ENCODE measurements at places on chromosomes 5 and 9.

DNA sequence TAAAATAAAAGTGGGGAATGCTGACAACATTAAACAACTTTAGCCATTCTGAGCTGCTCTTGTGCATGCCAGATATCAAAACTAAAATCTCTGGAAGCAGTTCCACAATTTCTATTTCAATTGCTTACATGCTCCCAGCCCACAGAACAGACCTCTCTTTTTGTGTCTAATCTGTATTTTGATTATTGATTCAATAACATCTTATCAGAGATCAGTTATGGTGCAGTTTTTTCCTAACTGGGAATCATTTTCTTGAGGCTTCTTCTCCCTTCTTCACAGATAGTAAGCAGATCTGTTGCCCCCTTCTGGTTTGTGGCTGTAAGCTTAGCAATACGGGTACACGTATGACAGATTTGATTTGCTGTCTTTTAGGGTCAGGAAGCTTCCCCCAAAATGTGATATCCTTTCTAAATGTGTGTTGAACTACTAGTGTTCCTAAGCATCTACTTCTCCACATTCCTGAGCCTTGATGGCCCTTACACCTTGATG, 39.4 kb downstream of the MRPS27 start:
- DNase-seq = no peak

DNA sequence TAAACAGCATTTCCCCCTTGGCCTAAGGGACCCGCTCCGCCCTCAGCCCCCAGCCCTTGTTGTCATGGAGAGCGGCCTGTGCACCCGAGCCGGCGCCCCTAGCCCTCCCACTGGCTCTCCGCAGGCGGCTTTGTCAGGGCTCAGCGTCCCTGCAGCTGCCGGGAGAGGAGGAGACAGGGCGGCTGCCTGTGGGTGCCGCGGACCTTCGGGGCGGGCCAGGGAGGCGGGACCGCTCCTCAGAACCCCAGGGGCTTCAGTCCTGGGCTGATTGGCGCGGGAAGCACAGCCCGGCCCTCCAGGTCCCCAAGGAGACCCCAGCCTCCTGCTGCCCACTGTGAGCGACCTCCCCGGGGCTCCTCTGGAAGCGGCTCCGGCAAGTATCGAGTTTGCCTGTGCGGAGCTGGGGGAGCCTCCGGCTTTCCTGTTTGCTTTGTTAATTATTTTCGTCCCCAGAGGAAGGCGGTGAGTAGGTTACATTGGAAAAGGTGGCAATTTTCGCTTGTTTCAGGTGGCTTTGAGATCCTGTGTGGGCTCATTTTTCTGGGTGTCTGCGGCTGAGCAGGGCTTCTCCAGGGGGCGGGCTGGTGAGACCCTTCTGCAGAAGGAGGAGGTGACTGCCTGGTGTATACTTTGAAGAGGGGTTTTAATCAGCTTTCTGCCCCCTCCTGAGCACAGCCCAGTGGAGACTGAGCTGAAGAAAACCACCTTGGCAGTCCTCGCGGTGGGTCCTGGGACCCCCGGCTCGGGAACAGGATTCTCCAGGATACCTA, at the start of gene FGD3:
Gene FGD3, plus strand, starts transcription at position 256 of the 770 bp plus-strand sequence. CDS start 28,734 bp downstream, outside the sequence.
- DNase-seq = peak; percentile 58

DNA sequence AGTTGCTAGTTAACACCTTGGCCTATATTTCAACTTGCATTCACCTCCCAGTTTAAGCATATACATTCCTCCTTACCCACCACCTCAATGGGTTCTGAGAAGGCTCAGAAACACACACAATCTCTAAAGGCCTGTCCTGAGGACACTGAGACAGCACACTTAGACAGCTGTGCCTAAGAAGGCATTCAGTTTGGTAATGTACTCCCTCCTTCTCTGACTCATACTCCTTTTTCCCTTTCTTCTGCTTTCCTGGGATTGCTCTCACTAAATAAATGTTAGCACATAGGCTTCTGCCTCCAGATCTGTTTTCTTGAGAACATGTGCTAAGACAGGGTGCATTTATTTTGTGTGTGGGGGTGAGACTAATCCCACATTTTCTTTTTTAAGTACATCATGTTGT, 456.8 kb upstream of the CDH6 start:
- no peak for DNase-seq

- DNase-seq = no peak
Observed at GRCh38 chr9:37082214-37082765, 38.1 kb upstream of the ZCCHC7 start.

- DNase-seq = no peak
Observed at GRCh38 chr5:66144834-66145390, 812 bp downstream of the SREK1 start.

GRCh38 chr9:70105147-70105546, 61.5 kb downstream of the MAMDC2 start:
- no peak for DNase-seq

GRCh38 chr9:30089428-30089827, 2295.0 kb upstream of the ACO1 start:
- no peak for DNase-seq

DNA sequence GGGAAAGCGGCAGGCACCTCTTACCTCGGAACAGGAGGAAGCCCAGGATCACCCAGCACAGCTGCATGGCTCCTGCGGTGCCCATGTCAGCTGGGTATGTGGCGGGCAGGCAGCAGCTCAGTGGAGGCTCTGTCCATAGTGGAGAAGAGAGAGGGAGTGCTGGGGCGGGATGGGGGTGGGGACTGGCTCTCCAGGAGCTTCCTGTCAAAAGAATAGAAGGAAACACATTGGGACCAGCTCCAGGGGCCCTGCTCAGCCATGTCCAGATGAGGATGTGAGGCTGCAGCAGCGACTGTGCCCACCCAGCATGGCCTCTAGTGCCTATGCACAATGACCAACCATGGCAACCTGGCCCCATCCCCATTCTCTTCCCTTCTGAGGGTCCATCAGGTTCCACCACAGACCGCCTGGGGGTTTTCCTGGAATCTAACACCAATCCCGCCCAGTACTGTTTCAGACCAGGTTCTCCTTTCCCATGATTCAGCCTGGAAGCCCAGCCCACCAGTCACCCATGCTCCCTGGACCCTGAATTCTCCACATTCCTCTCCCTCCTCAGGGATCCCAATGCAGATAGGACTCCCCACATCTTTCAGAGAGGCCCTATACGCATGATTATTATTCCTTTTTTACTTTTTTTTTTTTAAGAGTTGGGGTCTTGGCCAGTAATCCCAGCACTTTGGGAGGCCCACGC, at the start of gene ECSCR:
Gene ECSCR, minus strand, starts transcription at position 158 of the 691 bp plus-strand sequence. Its CDS starts 73 bp downstream, at position 85.
- no peak for DNase-seq

Data from DMS153 (cell line).